ENCODE measurements at places on chromosomes 3 and 15. TPM values are rescaled to one million over a fixed set of nuclear protein-coding genes. Genes with fewer than 3 reads are reported as not detected.

SLC27A2 gene
- polyA plus RNA-seq = 5.5 TPM

EBLN2 gene
- 1.1 TPM for polyA plus RNA-seq

DUOXA1 gene
- polyA plus RNA-seq = 3.3 TPM

ATP13A4 gene
- polyA plus RNA-seq = 3.2 TPM

TJP1 gene
- polyA plus RNA-seq = 15.3 TPM

NR1D2 gene
- 15.4 TPM for polyA plus RNA-seq

REC114 gene
- not detected for polyA plus RNA-seq

CCR8 gene
- not detected for polyA plus RNA-seq

GPR62 gene
- 0.07 TPM for polyA plus RNA-seq

JAGN1 gene
- 39.5 TPM for polyA plus RNA-seq

C3orf33 gene
- polyA plus RNA-seq = 2.7 TPM

SKOR1 gene
- polyA plus RNA-seq = not detected

ITGA11 gene
- 0.56 TPM for polyA plus RNA-seq

ROPN1 gene
- not detected for polyA plus RNA-seq

ECE2 gene
- not detected for polyA plus RNA-seq

GPR149 gene
- not detected for polyA plus RNA-seq

CATSPER2 gene
- polyA plus RNA-seq = 2.1 TPM

RGMA gene
- polyA plus RNA-seq = 21.0 TPM

SLC24A5 gene
- not detected for polyA plus RNA-seq

CHDH gene
- 5.4 TPM for polyA plus RNA-seq

PPP2R3A gene
- 1.7 TPM for polyA plus RNA-seq

ADAMTSL3 gene
- 3.7 TPM for polyA plus RNA-seq

TGFBR2 gene
- 125 TPM for polyA plus RNA-seq

STRIT1 gene
- polyA plus RNA-seq = 0.84 TPM

XYLB gene
- 1.3 TPM for polyA plus RNA-seq

AGBL1 gene
- not detected for polyA plus RNA-seq

APOD gene
- polyA plus RNA-seq = 618 TPM

TRIM69 gene
- polyA plus RNA-seq = 26.1 TPM

MYRIP gene
- polyA plus RNA-seq = 1.1 TPM

ACP3 gene
- 1.7 TPM for polyA plus RNA-seq

U2SURP gene
- polyA plus RNA-seq = 16.0 TPM

PLEKHO2 gene
- polyA plus RNA-seq = 58.9 TPM

RETNLB gene
- not detected for polyA plus RNA-seq

LHFPL4 gene
- 0.01 TPM for polyA plus RNA-seq

CACNA1D gene
- 2.1 TPM for polyA plus RNA-seq

SERPINI2 gene
- 364 TPM for polyA plus RNA-seq

PLA2G4B gene
- polyA plus RNA-seq = 7.3 TPM

MYO5C gene
- polyA plus RNA-seq = 4.6 TPM

HYPK gene
- 9.9 TPM for polyA plus RNA-seq

FYCO1 gene
- 14.3 TPM for polyA plus RNA-seq

DPPA2 gene
- not detected for polyA plus RNA-seq

CFAP100 gene
- polyA plus RNA-seq = not detected

NRG4 gene
- polyA plus RNA-seq = 0.79 TPM

GATA2 gene
- 14.3 TPM for polyA plus RNA-seq

LRRC2 gene
- polyA plus RNA-seq = 1.2 TPM

LRRK1 gene
- 5.9 TPM for polyA plus RNA-seq

SNAP23 gene
- polyA plus RNA-seq = 19.3 TPM

SLC22A14 gene
- 0.07 TPM for polyA plus RNA-seq

CASR gene
- not detected for polyA plus RNA-seq

TAGLN3 gene
- 0.06 TPM for polyA plus RNA-seq

TNNC1 gene
- 1.1 TPM for polyA plus RNA-seq

MFN1 gene
- polyA plus RNA-seq = 16.5 TPM

TM2D3 gene
- polyA plus RNA-seq = 37.1 TPM

SLC22A13 gene
- 0.06 TPM for polyA plus RNA-seq

Measured in adipose tissue (tissue), 3 donors.